ENCODE measurements at places on chromosomes 13 and 19.

- DNase-seq, result no peak
These were observed 1635.8 kb downstream of the PCDH9 start for GRCh38 chr13:65594298-65594781.

DNA sequence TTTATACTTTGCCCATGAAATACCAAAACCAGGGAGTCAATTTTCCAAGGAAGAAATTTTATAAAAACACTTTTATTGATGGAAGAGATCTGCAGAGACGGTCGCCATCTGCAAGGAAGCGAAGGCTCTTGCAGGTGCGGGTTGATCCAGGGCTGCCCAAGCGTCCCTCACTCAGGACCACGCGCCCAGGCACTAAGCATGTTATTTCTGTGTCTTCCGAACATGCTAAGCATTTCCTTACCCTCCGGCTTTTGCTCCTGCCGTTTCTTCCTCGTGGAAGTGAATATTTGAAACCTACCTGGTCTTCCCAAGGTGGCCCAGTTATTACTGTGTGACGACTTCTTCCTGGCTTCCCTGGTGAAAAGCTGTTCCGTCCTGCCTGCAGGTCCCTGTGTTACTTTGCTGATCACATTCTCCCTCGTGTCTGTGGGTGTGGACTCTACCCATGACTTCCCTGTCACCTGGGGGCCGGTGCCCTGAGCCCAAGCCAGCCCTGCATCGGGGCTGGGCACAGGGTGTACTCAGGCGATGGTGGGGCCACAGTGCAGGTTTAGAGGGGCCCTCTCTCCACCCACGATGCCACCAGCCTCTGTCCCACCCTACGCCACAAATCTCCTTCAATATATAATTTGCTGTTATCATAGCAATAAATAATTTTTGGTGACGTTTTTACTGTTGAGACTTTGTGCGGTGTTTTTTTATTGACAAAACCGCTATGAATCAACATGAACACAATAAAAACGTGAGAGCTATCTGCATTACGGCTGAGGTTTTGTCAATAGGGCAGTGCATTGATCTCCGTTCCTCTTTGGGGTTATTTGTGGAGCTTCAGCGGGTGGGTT lies 119.4 kb downstream of the URI1 start:
- DNase-seq, result no peak

- no peak for DNase-seq
These were observed 527 bp downstream of the KLK6 start for GRCh38 chr19:50968716-50969412.

DNA sequence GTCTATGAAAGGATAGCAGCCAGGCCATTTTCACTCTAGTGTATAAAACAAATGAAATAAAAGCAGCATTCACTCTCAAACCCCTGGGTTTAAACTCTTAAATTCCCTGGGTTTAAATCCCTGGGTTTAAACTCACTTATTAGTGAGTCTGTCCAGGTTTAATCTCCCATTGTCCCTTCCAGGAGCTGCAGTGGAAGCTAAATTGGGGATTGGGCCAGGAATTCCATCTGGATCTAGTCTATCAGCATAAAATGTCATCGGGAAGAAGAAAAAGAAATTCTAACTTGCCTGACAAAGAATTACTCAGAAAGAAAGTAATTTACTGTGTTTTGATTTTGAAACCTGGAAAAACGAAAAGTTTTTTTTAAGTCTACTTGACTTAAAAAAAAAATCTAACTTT lies 54.8 kb downstream of the FRY start:
- DNase-seq, result no peak

- no peak for DNase-seq
These were observed 1472.6 kb downstream of the UQCRFS1 start for GRCh38 chr19:27740396-27740795.

DNA sequence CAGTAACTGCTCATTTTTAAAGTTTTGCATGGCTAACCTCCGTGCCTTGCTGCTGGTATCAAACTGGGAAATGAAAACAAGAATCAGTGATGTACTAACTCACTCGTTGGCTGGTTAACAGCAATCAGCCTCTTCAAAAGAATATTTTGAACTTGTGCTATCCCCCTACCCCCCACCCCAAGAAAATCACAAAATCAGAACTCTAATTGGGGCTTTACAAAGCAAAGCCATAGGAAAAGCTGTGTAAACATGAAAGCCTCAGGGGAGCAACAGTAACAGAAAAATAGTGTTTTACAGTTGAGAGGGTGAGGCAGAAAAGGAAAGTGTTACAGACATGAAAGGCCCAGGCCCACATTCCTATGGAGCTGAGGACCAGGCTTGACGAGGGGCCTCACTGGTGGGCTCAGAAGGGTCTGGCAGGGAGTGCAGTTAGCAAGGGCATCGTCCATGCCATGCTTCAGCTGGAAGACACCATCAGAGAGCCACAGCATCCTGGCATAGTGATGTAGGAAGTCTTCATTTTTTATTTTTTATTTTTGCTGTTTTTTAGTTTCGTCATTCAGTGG lies 217.6 kb downstream of the PCCA start:
- no peak for DNase-seq

- no peak for DNase-seq
These were observed 180.4 kb downstream of the RBM26 start for GRCh38 chr13:79225487-79226232.

- no peak for DNase-seq
These were observed 1112.6 kb downstream of the PCDH9 start for GRCh38 chr13:66117563-66117962.

- no peak for DNase-seq
These were observed 5.8 kb upstream of the FCGRT start for GRCh38 chr19:49506575-49507105.

- DNase-seq, result no peak
These were observed 48.6 kb downstream of the SOX1 start for GRCh38 chr13:112115403-112116091.

DNA sequence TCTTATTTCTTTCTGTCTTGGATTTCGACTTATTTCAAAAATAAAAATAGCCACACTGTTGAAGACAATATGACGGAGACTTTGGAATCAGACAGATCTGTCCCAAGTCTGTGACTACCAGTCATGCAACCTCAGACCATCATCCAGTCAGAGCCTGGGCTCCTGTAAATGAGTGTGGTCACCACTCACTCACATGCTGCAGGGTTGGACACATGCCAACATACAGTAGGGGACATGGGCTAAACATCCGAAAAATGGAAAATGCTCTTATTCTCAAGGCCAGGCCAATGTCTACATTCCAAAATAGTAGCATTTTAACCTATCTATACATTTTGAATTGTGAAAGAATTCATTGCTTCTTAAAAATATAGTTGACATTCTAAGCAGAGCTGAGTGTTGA lies 75.5 kb upstream of the EDNRB start:
- DNase-seq, result no peak

GRCh38 chr19:34985249-34986022 lies 14.7 kb upstream of the GRAMD1A start:
- DNase-seq, result no peak

GRCh38 chr13:110470272-110471009 lies 91.1 kb downstream of the RAB20 start:
- no peak for DNase-seq

- DNase-seq, result no peak
These were observed 41.2 kb downstream of the BRD4 start for GRCh38 chr19:15291089-15291488.

GRCh38 chr13:94030415-94031119 lies 448.9 kb downstream of the DCT start:
- DNase-seq, result no peak

GRCh38 chr19:19071897-19072296 lies 8.1 kb downstream of the SLC25A42 start:
- DNase-seq, result no peak

- no peak for DNase-seq
These were observed 192.8 kb downstream of the GGACT start for GRCh38 chr13:100395698-100396373.

GRCh38 chr19:48290771-48291488 lies 21.0 kb downstream of the ZNF114 start:
- peak; percentile 48 for DNase-seq

DNA sequence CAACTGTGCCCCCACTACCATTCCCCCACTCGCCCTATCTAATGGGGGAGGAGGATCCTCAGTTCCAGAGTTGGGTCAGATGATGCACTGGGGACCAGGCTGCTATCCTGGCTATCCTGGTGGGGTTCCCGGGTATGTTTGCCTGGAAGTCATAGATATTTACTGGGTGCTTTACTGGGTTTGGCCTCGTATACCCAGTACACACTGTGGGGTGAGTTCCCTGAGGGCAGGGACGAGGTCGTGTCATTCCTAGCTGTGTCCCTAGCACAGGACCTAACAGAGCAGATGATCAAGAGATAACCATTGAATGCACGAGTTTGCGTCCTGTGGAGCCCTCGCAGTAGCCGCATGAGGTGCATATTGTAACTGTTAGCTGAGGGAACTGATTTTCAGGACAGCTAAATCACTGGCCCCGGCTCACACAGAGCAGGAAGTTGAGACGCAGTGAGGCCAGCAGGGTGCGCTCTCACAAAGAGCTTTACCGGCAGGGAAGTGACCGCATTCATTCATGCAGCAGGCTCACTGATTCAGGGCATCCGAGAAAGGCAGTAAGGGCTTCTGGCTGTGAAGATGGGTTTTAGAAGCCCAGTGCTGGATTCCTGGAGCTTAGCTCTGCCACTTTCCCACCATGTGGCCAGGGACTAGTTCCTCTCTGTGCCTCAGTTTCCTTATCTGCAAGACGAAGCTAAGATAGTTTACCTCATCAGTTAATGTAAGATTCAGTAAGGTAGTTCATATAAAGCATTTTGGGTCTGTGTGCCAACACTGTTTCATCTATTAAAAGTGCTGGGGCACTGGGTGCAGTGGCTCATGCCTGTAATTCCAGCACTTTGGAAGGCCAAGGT lies 6.0 kb downstream of the RUVBL2 start:
- DNase-seq, result peak; percentile 27

DNA sequence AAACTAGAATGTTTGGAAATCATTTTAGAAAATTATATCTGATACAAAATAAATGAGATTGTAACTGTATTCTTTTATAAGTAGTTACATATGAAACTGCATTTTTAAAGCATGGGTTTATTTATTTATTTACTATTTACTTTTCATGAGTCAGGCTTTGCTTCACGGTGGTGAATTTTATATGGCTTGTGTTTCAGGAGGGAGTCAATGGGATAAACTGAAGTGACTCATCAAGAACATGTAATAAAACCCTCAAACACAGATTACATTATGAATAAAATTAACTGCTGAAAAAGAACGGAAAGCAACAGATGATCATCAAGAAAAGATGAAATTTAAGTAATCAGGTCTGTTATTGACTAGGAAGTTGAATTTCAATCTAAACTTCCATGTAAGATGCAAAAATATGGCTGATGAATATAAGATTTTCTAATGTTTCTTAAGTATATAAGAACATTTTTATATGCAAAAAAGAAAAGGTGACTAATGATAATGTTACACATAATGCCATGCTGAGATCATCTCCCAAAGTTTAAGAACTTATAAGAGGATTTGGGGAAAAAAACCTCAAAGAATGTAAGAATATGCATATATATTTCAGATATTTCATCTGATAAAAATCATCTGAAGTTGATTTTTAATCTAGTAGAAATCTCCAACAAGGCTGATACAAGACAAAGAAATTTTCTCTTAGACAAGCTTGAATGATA lies 383.6 kb downstream of the SLITRK1 start:
- no peak for DNase-seq

GRCh38 chr19:2775556-2776430 lies 7.3 kb downstream of the SGTA start:
- peak; percentile 49 for DNase-seq

DNA sequence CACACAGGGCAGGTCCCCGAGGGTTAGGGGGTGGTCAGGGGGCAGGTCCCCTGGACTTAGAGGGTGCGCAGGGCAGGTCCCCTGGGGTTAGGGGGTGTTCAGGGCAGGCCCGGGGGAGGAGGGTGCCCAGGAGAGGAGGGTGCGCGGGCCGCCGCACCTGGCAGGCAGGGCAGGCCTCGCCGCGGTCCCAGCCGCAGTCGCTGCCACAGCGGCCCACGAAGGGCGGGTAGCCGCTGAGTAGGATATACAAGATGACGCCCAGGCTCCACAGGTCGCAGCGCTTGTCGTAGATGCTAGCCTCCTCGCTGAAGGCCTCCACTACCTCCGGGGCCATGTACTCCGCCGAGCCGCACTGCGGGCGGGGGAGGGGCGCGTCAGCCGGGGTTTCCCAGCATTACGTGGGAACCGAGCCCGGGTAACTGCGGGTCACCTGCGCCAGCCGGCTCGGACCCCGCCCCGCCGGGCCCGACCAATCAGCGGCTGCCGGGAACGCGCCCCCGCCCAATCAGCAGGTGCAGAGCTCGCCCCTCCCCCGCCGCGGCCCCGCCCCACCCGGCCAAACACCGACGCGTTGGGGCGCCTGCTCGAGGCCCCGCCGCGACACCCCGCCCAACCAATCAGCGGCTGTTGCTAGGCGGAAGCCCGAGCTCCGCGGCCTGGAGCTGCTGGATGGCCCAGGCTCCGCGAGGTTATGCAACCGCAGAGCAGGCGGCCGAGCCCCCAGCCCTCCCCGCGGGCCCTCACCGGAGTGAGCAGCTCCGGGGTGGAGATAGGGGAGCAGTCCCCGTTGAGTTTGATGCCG lies 9.2 kb downstream of the MKNK2 start:
- DNase-seq, result peak; percentile 97

- no peak for DNase-seq
These were observed 8.9 kb downstream of the FPR1 start for GRCh38 chr19:51742789-51743188.

DNA sequence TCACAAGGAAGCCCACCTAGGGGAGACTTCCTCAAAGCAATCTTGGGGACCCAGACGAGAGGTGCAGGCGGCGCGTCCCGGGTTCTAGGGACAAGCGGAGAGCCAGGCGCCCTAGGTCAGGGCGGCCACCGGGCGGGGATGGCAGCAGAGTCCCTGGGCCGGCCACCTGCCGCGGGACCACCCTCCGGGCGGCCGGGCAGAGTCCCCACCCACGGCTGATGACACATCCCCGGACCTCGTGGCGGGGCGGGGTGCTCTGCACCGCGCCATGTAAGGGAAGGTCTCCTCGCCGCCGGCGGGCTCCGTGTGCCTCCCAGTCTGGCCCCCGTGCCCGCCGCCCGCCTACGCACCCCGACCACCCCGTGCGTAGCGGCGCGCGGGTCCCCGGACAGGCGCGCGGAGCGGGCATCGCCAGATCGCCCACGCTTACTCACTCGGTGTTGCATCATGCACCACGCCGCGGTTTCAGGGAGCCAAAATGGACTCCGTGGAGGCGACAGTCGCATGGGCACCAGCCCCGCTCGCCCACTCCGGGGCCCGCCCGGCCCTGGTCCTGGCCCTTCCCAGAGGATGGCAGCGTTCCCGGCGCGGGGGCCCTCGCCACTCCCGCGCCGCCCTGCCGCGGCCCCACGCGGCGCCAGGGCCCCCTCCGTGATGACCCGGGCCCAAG lies 643 bp downstream of the SLC7A1 start:
- DNase-seq, result peak; percentile 60

DNA sequence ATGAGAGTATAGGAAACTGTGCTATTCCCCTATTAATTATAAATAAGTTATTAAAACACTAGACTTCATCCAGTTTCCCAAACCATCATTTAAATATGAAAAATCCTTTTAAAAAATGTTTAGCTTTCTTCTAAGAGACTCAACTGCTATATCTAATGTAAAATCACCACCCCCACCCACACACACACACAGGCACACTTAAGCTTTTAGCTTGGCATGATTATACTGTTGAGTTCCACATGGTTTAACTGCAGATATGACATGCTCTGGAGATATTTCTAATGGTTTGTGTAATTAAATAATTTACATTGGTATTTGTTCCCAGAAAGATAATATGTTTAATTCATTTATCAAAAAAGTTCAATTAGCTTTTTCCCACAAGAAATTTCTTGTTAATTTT lies 1700.1 kb upstream of the SLC10A2 start:
- DNase-seq, result no peak

GRCh38 chr13:59492030-59492636 lies 671.6 kb downstream of the DIAPH3 start:
- DNase-seq, result no peak
